ENCODE measurements at places on chromosomes 16 and 17.

DNA sequence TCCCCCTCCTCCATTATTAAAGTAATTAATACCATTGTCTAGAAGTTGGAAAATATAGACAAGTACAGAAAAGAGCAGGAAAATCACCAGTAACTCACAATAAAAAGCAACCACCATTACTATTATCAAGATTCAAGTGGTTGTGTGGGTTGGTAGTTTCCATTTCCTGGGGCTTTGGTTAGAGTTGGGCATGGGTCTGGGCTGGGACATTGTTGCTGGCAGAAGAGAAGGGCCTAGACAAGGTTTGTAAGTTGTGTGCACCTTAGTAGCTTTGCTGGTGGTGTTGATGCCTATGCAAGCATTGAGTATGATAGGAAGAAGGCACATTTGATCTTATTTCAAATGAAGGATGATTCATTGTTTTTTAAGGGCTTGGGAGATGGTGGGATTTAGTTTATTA lies 25.4 kb upstream of the NFATC3 start:
- H3K36me3 ChIP-seq, result peaks cover 4% of the 10 kb centered on the region
- no peak overlapping the region for H3K27ac ChIP-seq
- H3K4me1 ChIP-seq, result peaks cover 9% of the 10 kb centered on the region

DNA sequence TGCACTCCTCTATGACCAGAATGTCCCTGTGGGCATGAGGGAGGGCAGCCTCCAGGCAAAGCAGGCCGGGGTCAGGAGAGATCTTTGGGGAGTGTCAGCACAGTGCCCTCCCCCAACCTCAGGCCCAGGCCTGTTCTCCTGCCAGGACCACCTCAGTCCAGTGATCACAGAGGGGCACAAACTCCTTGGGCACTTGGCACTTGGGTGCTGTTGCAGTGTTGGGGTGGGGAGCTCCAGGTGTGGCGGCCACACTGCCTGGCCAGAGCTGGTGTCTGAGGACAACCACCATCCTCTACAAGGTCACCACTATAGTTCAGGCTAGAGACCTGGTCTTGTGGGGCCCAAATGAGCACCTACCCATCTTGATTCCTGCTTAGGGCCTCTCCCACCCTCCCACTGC lies 37.2 kb downstream of the SMPD3 start:
- H3K27me3 ChIP-seq, result peaks cover 3% of the 10 kb centered on the region
- no peaks in the 10 kb centered on the region for H3K36me3 ChIP-seq
- no peak overlapping the region for H3K27ac ChIP-seq
- H3K4me1 ChIP-seq, result no peaks in the 10 kb centered on the region
- no peak overlapping the region for H3K4me3 ChIP-seq

GRCh38 chr16:62940569-62940968 lies 904.3 kb upstream of the CDH8 start:
- DNase-seq, result no peak
- H3K27me3 ChIP-seq, result no peaks in the 10 kb centered on the region
- no peak overlapping the region for H3K27ac ChIP-seq

GRCh38 chr17:73725794-73726515 lies 81.7 kb upstream of the SDK2 start:
- no peaks in the 10 kb centered on the region for H3K36me3 ChIP-seq
- no peak for DNase-seq
- no peak overlapping the region for H3K27ac ChIP-seq
- H3K4me3 ChIP-seq, result no peak overlapping the region
- no peaks in the 10 kb centered on the region for H3K4me1 ChIP-seq

DNA sequence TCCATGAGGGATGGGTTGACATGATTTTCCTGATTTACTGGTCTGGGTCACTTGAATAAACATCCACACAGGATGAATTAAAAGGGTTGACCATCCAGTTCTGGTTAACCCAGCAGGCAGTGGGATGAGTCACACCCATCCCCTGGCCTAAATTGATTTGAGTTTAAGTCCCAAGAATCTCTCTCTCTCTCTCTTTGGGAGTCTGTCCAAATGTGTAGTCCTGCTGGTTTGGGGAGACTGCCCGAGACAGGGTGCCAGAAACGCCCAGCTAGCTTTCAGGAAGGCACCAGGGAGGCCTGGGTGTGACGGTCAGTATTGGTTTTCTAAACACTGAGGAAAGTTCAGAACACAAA lies 38.8 kb downstream of the SCPEP1 start:
- no peak for DNase-seq
- no peaks in the 10 kb centered on the region for H3K36me3 ChIP-seq

DNA sequence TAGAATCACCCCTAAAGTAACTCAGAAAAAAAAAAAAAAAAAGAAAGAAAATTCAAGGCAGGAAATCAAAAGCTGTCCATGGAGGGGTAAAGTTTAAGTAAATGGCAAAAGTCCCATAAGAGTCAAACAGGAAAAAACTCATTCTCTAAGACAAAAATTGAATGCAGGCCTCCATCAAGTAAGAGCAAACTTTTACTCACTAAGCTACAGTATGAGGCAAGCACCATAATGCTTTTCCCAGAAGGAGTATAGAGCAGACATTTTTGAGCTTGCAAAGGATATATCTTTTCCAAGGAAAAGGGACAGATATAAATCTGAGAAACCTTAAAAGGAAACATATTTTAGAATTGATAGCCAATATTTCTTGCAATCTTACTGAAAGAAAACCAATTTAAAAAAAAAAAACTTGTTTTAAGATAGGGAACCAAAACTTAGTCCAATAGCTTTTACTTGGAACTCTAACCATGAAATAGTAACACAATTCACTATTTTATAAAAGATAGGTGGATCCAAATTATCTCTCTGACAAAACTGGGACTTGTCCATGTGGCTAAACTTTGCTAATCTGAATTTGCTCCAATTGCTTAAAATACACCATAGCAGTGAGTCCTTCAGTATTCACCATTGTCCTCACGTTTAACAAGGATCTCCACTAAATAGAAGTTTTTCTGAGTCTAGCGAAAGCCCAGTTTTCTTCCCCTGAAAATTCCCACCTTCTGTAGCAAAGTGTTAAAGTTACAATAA lies 99.8 kb downstream of the CDH11 start:
- H3K27ac ChIP-seq, result no peak overlapping the region
- H3K4me3 ChIP-seq, result no peak overlapping the region
- H3K27me3 ChIP-seq, result no peaks in the 10 kb centered on the region
